ENCODE measurements at places on chromosomes 6 and 20.
A peak's percentile ranks its signal among the peaks of the same experiment; 100 is the strongest.

GRCh38 chr20:37280403-37280802, 9.1 kb upstream of the MANBAL start:
- no peak for DNase-seq

DNA sequence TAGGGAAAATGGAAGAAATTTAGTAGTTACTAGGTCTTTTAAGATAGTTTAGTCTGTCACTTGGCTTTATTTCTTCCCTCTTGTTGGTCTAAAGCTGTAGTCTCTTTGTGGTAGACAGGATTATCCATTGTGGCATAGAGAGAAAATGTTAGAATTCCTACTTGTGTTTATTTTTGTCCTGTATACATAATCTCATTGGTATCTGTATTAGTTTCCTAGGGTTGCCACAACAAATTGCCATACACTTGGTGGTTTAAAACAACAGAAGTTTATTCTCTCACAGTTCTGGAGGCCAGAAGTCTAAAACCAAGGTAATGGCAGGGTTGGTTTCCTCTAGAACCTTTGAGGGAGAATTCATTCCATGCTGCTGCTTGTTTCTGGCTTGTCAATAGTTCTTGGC, 119.4 kb downstream of the ZFAND3 start:
- peak; percentile 46 for DNase-seq

GRCh38 chr6:36599791-36600209, 5.6 kb downstream of the SRSF3 start:
- peak; percentile 45 for DNase-seq

DNA sequence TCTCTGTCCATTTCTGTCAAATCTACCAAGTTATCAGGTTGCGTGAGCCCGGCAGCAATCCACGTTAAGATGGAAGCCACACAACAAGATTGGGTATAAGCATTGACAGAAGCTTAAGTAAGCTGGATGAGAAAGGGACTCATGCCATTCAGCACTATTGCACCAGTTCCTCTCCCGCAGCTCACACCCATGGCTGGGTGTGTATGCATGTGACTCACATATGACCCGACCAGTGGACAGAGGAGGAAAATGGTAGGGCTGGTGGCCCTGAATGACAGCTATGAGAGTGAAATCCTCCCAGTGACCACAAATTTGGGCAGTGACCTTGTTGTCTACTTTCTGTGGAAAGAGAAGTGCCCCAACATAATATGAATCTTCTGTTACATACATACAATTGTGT, 113.5 kb downstream of the OTOR start:
- no peak for DNase-seq

DNA sequence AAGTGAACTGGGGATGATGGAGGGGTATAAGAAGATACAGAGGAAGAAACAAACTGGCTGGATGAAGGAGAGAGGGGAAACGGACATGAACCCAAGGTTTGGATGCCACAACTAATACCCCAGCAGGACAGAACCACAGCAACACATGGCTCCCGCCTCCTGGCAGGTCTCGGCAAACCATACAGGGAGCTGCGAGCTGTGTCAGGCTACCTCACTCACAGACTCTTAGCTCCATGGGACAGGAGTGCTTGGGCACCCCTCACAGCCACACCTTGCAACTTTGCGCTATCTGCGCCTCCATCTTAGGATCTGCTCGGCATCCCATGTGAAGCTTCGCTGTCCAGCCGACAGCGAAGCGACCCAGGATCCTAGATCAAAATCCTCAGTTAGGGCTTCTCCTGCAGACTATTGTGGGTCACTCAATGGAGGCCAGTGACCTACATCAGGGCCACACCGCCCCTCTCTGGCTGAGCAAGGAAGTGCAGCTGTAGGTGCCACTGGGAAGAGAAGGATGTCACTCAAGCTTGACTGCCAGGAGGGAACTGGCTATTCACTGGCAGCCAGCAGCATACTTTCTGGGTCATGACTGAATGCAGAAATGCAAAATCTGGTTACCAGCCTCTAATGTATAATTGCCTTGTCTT, 174.4 kb upstream of the RIN2 start:
- peak; percentile 59 for DNase-seq

DNA sequence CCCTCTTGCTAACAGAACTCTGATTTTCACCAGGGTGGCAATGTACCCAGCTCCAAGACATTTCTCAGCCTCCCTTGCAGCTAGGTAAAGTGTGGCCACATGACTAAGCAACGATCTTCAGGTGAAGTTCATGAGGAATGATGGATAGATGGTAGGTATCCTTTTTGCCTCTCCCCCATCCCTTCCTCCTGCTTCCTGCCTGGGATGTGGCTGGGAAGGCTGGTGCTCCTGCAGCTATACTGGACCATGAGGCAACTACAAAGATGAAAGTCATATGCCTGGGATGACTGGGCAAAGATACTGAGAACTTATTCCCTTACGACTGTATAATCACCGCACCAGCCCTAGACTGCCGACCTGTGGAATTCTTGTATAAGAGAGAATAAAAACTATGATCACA, 13.4 kb downstream of the ZNF335 start:
- DNase-seq: no peak

GRCh38 chr6:52909531-52909930, at the start of gene GSTA3:
Gene GSTA3 (minus strand): TSS chr6:52909698. CDS start chr6:52905834, 3,864 bp downstream.
- no peak for DNase-seq

GRCh38 chr6:138600726-138601125, 101.4 kb upstream of the NHSL1 start:
- peak; percentile 66 for DNase-seq

DNA sequence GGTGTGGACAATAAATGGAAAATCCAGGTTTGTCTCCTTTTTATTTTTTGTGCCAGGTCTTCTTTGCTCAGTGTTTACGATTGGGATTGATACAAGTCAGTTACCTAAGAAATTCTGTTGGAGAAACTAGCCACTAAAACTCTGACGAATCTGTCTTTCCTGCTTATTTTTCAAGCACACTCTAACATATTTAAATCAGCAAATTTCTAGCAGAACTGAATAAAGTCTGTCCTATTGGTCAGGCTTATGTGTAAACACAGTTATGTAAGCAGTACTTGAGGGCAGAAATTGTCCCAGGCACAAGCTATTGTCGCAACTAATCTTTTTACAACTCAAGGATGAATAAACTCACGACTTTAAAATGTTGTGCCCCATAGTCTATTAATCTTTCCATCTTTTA, 12.1 kb upstream of the EXOC2 start:
- DNase-seq: no peak
